ENCODE measurements at places on chromosomes 16 and 17.

DNA sequence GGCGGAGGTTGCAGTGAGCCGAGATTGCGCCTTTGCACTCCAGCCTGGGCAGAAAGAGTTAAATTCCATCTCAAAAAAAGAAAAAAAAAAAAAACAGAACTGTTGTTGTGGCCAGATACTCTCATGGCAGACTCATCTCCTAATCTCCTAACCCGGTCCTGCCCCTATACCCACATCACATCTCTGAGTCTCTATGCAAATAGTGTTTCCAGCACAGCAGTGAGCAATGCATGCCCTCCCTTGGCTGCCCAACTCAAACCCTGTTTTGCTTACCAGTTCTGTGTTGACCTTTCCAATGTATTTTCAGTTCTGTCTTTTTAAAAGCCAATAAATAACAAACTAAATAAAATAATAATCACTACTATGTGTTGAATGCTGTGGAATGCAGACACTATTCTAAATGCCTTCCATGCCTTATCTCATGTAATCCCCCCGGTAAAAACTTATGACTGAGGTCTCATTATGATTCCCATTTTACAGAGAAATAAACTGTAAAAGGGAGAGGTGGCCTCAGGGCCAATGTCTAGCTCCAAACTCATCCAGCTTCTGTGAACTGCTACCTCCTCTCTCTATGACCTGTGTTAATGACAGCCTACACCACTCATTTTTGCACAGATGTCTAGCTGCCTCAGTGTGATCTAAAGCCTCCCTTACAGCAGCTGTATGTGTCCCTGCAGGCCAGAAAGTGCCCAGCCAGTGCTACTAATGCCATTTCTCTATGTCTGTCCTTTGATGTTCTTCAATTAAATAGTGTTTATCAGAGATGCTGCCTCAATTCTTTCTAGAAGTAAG is 289.8 kb downstream of the HS3ST3B1 start:
- no peak for DNase-seq

DNA sequence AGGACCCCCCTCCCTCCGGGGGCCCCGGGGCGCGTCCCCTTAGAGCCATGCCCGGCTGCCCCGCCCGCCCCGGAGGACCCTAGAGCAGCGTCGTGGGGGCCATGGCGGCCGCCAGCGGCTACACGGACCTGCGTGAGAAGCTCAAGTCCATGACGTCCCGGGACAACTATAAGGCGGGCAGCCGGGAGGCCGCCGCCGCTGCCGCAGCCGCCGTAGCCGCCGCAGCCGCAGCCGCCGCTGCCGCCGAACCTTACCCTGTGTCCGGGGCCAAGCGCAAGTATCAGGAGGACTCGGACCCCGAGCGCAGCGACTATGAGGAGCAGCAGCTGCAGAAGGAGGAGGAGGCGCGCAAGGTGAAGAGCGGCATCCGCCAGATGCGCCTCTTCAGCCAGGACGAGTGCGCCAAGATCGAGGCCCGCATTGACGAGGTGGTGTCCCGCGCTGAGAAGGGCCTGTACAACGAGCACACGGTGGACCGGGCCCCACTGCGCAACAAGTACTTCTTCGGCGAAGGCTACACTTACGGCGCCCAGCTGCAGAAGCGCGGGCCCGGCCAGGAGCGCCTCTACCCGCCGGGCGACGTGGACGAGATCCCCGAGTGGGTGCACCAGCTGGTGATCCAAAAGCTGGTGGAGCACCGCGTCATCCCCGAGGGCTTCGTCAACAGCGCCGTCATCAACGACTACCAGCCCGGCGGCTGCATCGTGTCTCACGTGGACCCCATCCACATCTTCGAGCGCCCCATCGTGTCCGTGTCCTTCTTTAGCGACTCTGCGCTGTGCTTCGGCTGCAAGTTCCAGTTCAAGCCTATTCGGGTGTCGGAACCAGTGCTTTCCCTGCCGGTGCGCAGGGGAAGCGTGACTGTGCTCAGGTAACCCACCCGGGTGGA is 759 bp downstream of the ALKBH5 start:
- peak; percentile 36 for DNase-seq

DNA sequence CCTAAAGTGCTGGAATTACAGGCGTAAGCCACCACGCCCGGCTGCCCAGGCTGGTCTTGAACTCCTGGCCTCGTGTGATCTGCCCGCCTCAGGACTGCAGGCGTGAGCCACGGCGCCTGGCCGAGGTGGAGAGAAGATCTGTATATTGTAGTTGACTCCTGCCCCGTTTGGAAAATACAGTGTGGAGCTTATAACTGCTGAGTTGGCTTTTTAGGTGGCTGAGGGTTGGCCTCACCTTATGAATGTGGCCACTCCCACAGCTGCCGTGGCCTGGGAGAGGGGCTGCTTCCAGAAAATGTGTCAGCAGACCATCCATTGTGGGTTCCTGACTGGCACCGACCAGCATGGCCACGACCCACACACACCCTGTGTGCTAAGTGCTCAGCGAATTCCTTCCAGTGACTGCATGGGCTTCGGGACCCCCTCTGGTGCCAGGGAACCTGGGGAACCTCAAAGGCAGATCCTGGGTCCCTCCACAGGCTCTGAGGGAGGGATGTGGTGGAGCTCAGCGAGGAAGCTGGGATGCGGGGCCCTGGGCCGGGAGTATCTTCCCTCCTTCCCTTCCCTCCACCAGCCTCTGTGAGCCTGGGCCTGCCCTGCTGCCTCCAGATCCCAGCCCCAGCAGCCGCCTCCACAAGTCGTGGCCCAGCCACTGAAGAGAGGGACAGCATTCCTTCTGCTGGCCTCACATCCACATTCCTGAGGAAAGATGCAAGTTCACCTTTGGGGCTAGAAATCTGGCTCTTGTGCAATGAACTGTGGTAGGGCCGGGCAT is 10.9 kb upstream of the RAB11FIP3 start:
- DNase-seq = no peak

DNA sequence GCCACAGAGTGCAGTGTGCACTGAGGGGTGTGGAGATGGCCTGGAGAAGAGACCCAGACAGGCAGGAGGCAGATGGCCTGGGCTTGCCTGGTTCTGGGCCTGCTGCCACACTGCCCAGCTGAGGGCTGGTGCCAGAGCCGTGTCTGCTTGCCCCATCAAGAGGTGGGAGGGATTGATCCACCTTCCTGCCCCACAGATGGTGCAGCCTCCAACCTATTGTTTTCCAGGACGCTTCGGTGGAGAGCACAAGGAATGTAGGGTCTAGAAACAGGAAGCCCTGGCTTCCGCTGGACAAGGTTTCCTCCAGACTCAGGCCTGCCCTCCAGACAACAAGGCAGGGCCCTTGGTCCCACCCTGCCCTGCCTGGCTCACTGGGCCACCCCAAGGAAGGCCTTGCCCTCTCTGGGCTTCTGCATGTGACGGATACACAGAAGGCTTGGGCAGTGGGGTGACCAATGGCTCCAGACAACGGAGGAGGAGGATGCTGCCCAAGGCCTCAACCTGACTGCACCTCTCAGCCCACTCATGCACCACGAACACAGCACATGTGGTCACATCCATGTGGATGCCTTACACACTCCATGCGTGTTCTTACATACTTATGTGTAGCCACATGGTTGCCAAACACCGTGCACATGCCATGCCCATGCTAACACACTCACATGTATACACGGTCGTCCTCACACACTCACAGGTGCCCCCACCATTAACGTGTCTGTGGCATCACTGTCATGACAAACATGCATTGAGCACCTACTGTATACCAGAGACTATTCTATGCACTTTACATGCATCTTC is 6.5 kb upstream of the CDH5 start:
- no peak for DNase-seq

DNA sequence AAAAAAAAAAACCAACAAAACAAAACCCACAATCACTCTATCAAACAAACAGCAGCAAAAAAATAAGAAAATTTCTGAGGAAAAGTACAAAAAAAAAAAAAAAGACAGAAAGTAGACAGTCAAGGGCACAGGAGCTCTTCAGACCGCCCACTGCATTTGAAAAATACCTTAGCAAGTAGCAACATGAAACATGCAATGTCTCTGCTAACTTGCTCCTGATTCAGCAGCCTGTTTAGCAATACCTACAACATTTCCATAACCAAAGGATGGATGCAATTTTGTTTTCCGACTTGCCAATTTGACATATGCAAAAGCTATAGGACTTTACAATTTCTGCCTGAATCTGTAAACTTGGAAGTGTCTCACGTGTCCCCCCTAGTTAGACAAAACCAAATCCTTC is 57.4 kb downstream of the SYNRG start:
- no peak for DNase-seq

GRCh38 chr16:78443542-78444364 is 344.3 kb downstream of the WWOX start:
- DNase-seq = no peak

- DNase-seq = no peak
Measured at GRCh38 chr17:79473876-79474440, 136.9 kb downstream of the RBFOX3 start.

GRCh38 chr16:23694265-23694643 is 15.6 kb downstream of the PLK1 start:
- DNase-seq = no peak

GRCh38 chr17:7218166-7218565 is 1.5 kb downstream of the DLG4 start:
- DNase-seq = no peak

GRCh38 chr16:26614237-26614841 is 452.4 kb upstream of the C16orf82 start:
- DNase-seq = no peak

- no peak for DNase-seq
Measured at GRCh38 chr16:4404247-4404966, 12.0 kb downstream of the CORO7 start.

GRCh38 chr17:73957564-73957963 is 245.9 kb upstream of the RPL38 start:
- no peak for DNase-seq

DNA sequence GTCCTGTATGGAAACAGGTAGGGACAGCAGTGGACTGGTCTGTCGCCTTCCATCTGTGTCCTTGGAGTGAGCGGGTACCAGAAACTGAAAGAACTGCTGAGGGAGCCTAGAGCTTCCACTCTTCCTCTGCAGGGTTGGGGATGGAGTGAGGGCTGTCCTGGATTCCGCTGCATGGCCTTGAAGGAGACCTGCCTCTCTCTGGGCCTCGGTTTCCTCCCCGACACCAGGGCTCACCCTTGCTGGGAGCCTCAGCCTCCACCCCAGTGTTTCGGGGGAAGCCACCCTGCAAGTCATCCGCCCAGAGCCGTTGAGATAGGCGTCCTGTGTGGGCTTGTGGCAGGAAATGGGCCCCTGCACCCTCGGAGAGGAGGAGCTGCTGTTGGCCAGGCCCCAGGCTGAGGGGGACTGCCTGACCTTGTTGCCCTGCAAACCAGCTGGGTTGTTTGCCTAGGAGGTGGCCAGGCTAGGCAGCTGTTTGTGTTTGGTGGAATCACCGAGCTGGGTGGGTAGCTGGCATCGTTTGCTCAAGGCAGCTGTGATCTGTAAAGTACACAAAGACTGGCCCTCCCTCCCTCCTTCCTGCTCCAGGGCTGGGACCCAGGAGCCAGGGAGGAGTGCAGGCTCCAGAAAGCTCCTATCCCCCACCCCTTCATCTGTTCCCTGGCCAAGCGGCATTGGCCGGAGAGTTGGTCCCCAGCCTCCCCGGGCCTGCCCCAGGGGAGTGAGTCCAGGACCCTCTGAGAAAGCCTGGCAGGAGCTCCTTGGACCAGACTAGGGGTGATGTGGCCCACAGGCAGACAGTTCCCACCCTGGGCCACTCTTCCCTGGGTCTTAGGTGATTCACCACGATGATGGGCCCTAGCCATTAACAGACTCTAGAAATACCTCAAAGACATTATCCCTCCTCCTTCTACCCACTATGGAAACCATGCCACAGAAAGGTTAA is 1.3 kb downstream of the RAB37 start:
- DNase-seq = no peak

GRCh38 chr16:82703871-82704768 is 77.4 kb downstream of the CDH13 start:
- no peak for DNase-seq

DNA sequence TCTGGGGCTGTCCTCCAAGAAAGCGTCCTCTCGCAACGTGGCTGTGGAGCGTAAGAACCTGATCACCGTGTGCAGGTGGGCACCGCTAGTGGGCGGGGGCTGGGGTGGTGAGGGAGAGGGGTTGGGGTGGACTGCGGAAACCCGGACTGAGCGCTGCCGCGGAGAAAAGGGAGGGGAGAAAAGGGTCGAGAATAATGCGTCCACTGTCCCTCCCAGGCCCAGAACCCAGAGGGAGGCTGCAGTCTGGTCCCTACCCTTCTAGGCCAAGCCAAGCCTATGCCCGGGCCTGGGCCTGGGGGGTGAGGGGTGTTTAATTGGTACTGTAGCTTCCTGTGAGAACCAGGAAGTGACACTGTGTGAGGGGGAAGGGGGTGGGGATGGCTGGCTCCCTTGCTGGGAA is 464 bp downstream of the RUNDC3A start:
- DNase-seq = no peak

- no peak for DNase-seq
Measured at GRCh38 chr17:11499881-11500280, 98.4 kb upstream of the DNAH9 start.

GRCh38 chr17:79007504-79008381 is 1.8 kb downstream of the CANT1 start:
- peak; percentile 5 for DNase-seq

- no peak for DNase-seq
Measured at GRCh38 chr16:17476414-17477259, 5.9 kb upstream of the XYLT1 start.

DNA sequence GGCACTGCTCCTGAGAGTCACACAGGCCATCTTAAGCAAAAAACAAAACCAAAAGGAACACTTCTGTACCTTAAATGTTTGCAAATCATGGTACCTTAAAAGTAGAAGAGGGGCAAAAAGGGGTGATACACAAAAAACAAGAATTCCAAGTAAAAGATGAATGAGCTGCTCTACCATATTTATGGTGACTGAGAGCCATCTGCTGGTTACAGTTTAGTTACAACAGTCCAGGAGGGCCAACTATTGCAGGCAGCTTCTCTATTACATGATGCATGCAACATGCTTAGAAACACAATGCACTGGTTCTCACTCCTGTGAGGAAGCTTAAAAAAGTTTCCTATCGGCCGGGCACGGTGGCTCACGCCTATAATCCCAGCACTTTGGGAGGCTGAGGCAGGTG is 53.5 kb downstream of the STX8 start:
- no peak for DNase-seq

DNA sequence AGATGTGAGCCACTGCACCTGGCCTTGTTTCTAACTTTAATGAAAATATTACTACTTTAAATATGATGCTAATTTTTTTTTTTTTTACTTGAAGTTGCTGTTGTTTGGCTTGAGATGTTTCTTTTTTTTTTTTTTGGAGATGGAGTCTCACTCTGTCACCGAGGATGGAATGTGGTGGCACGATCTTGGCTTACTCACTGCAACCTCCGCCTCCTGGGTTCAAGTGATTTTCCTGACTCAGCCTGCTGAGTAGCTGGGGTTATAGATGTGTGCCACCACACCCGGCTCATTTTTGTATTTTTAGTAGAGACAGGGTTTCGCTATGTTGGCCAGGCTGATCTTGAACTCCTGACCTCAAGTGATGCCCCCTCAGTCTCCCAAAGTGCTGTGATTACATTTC is 23.6 kb downstream of the IGSF6 start:
- DNase-seq = no peak

GRCh38 chr17:74455821-74456220 is 10.6 kb upstream of the CD300A start:
- no peak for DNase-seq
